Foreskin fibroblast (primary cell): ENCODE measurements at places on chromosomes 11 and 22.

DNA sequence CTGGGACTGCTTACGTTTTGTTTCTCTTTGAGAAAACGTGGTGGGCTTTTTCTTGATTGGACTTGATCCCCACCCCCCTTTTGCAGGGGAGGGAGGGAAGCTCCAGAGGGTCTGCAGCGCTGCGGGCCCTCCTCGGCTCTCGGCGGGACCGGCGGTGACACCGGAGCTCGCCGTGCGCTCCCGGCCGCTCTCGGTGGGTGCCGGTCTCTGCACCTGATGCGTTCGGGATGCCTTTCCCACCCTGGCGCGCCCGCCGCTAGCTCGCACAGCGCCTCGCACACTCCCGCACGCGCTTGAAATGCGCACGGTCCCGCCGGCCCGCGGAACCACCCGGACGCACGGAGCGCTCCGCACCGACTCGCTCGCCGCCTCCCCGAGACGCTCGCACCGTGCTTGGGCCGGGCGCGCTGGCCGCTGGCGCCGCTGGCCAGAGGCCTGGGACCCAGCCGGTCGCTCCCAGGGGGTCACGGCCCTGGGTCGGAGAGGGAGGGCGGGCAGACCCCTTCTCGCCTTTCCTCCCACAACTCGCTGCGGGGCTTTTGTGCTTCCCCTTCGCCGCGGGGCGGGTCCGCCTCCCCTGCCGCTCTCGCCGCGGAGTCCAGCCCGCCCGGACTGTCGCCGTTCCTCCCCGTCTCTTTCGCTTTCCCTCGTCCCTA is 1.0 kb downstream of the ZBTB16 start:
- peak; percentile 64 for DNase-seq

DNA sequence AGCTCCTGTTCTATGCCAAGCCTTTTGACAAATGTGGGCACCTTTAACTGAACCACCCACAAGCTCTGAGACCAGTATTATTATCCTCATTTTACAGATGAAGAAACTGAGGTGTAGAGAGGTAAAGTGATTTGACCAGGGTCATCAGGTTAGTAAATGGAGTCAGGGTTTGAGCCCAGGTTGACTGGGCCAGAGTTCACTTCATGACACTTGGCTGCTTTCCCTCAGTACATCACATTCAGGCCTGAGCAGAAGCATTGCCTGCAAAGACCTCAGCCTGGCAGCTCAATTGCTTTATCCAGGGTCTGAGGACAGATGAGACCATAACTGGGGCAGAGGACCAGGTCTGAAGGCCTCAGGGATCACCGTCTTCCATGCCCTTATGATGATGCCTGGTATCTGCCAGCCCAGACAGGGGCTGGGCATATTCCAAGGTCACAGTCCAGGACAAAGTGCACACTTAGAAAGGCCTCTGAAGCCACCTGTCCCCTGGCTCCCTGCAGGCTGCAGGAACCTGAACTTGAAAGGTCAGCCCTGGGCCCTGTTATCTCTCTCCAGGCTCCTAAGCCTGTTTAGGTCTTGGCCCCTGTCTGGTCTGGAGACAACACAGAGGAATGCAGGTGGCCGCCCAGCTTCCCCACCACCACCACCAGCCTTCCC is 32.0 kb downstream of the POU2AF3 start:
- no peak for DNase-seq

GRCh38 chr22:26956371-26956770 is 299.0 kb downstream of the MIAT start:
- DNase-seq = no peak

DNA sequence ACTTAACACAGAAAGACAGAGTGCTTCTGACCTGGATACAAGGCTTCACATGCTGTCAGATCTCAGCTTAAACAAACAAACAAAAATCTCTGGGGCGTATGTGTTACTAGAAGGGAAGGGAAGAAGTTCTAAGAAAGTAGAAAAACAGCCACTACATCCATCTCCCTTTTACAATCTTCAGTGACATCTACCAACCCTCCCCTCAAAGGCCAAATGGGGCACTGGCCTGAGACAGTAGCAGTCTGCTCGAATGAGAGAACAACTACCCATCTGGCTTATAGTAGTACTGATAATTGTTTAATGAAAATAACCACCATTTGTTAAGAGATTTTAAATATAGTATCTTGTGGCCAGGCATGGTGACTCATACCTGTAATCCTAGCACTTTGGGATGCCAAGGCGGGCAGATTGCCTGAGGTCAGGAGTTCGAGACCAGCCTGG is 29.4 kb downstream of the CCDC83 start:
- DNase-seq = peak; percentile 36

DNA sequence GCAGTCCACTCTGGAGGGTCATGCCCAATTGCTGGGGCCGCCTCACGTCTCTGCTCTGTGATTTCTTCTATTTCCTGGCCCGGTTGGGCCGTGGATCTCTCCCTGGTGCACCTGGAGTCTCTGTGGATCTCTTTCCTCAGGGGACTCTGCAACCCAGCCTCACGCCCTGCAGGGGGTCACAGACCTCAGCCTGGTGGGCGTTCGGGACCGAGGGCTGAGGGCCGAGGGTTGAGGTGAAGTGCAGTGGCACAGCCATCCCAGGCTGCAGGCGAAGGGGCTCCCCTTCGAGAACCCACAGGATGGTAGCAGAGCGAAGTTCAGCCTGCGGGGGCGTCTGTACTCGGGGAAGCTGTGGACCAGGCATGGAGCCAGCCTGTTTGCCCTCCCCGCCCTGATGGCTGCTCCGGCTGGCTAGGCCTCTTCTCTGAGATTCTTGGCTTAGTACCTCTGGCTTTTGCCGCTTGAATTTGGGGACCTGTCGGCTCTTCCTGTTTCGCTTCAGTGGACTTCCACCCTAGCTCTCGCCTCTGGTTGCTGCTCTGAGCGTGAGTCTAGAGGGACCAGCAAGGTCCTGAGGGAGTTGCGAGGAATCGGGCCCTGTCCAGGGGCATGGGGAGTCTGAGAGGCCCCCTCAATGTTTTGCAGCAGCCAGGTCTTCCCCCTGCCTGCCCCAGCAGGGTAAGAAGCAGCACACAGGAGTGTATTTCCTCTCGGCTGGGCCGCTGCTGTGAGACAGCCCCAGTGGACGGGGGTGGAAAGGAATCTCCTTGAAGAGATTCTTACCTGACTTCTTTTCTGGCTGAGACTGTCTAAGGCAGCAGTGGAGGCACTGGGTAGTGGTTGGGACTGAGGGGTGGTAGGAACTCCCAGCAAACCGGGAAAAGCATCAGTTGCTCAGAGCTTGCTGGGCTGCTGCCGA is 140.8 kb downstream of the TBC1D22A start:
- DNase-seq = no peak

GRCh38 chr11:14577292-14577691 is 57.1 kb upstream of the PSMA1 start:
- DNase-seq = no peak
